H9 (cell line): ENCODE measurements at places on chromosomes 3 and 15.

DNA sequence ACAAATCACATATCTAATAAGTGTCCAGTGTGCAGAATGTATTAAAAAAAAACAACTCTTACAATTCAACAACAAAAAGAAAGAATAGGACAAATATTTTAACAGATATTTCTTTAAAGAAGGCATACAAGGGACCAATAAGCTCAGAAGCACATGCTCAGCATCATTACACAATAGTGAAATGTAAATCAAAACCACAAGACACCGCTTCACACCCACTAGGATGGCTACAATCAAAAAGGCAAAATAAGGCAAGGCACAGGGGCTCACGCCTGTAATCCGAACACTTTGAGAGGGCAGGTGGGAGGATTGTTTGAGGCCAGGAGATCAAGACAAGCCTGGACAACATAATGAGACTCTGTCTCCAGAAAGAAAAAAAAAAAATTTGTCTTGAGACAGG is 255.6 kb downstream of the MAGI1 start:
- no peak overlapping the region for H3K4me3 ChIP-seq
- no peak for DNase-seq
- no peaks in the 10 kb centered on the region for H3K36me3 ChIP-seq
- H3K27ac ChIP-seq, result no peak overlapping the region
- no peaks in the 10 kb centered on the region for H3K27me3 ChIP-seq

GRCh38 chr15:89113296-89114024 is 25.2 kb downstream of the ABHD2 start:
- peaks cover 9% of the 10 kb centered on the region; the same call in 1 of the 2 replicates for H3K4me1 ChIP-seq
- H3K36me3 ChIP-seq, result no peaks in the 10 kb centered on the region; the same call in 1 of the 2 replicates
- DNase-seq, result no peak

- no peaks in the 10 kb centered on the region for H3K4me1 ChIP-seq
- peaks cover 36% of the 10 kb centered on the region for H3K36me3 ChIP-seq
- no peak overlapping the region for H3K27ac ChIP-seq
- H3K4me3 ChIP-seq, result no peak overlapping the region
- H3K27me3 ChIP-seq, result no peaks in the 10 kb centered on the region
Observed at GRCh38 chr3:75768303-75769017, 16.9 kb downstream of the ZNF717 start.

DNA sequence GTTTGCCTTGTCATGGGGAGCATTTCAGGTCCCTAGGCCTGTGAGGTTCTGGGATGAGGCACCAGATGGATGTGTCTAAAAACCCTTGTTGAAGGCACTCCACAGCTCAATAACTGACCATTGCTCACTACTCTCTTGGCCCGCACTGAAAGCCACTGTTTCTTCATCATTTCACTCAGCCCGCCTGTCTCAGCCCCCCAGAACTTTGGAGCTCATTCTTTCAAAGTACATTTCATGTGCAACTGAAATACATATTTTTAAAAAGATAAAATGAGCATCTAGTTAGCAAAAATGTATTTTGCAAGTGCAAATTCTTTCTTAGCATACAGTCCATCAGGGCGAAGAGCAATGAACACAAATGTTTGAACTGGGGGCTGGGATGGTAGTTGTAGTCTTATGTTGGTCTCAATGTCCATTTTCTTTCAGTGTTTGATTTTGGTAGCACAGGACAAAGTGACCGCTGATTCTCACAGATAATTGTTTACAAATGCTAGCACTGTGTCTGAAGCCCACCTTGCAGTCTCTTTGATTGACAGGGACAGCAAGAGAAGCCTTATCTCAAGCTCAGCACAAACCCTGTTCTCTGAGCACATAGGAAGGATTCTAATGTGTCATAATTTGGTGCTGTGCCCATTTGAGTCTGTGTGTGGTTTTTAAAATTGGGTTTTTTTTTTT is 19.6 kb downstream of the HEMK1 start:
- H3K27ac ChIP-seq, result no peak overlapping the region
- H3K36me3 ChIP-seq, result no peaks in the 10 kb centered on the region
- H3K4me3 ChIP-seq, result no peak overlapping the region
- H3K27me3 ChIP-seq, result no peaks in the 10 kb centered on the region
- H3K4me1 ChIP-seq, result no peaks in the 10 kb centered on the region

- H3K27ac ChIP-seq, result no peak overlapping the region
- H3K4me3 ChIP-seq, result no peak overlapping the region
- DNase-seq, result no peak
- H3K27me3 ChIP-seq, result no peaks in the 10 kb centered on the region
Observed at GRCh38 chr3:122496508-122496907, 18.2 kb downstream of the KPNA1 start.
